ENCODE measurements at places on chromosomes 4 and X. TPM values are rescaled to one million over a fixed set of nuclear protein-coding genes. Genes with fewer than 3 reads are reported as not detected.

GRCh38 chr4:106614441-106614840, 245.9 kb upstream of the GIMD1 start:
- DNase-seq: no peak

- DNase-seq: no peak
These were observed 43.0 kb upstream of the CDKN2AIP start for GRCh38 chr4:183401473-183401872.

DNA sequence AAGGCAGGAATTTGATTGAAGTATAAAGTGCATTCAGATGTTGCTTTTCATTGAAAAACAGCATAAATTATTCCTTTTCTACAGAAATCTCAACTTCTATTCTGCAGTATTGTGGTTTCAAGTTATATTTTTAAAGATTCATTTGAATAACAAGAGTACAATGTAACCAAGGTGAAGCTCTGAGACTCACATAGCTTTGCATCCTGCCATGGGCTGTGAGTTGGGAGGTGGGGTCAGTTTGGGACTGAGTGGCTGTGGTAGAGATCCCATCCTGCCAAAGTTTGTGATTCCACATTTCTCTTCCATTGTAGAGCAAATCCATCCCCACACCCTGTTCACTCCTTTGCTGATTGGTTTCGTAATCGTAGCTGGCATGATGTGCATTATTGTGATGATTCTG, 69.2 kb downstream of the KIT start:
- no peak for DNase-seq

DNA sequence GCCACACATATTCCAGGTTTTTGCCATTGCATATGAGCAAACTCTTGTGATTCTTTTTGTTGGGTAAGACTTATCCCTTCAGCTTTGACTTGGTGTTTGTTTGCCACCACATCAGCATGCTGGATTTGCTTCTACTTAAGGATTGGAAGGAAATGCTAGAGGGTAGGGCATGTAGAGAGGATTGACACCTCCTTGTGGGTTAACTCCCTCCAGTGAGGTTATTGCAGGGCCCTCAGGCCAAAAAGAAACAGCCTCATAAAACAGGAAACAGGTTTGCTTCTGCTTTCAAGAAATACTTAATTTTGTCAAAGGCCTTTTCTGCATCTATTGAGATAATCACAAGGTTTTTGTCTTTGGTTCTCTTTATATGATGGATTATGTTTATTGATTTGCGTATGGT, 15.2 kb upstream of the INPP4B start:
- no peak for DNase-seq

GRCh38 chr4:83362492-83363329, 28.1 kb upstream of the HPSE start:
- no peak for DNase-seq

The NIPAL1 gene
- 0.42 TPM for total RNA-seq

The HMX1 gene
- 3.5 TPM for total RNA-seq

The NLGN3 gene
- total RNA-seq: 0.51 TPM
